Natural killer cell treated with Interleukin-12 subunit alpha and Interleukin-12 subunit beta and Interleukin-15 and Interleukin-18, amount 100 ng/mL, for 72 hours (primary cell): ENCODE measurements at places on chromosomes 2 and 18.

- DNase-seq = no peak
These were observed 46.2 kb upstream of the RPE start for GRCh38 chr2:209956271-209956670.

- DNase-seq = no peak
These were observed 105.5 kb downstream of the RNF144A start for GRCh38 chr2:7022492-7023385.

DNA sequence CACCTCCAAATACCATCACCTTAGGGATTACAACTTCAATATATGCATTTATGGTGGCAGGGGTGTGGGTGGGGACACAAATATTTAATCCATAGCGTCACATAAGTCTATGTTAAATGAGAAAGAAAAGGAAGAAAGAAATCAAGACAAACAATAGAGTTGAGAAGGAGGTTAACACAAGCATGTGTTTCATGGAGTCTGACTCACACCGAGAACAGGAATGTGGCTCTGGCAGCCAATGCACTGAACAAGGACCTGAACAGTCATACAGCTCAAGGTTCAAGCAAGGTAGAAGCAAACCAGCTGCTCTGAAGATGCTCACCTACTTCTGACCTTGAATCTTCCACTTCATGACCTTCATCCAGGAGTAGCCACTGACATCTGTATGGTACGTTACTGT lies 36.2 kb upstream of the LPIN1 start:
- no peak for DNase-seq

GRCh38 chr2:20303966-20304365 lies 46.7 kb downstream of the PUM2 start:
- no peak for DNase-seq

DNA sequence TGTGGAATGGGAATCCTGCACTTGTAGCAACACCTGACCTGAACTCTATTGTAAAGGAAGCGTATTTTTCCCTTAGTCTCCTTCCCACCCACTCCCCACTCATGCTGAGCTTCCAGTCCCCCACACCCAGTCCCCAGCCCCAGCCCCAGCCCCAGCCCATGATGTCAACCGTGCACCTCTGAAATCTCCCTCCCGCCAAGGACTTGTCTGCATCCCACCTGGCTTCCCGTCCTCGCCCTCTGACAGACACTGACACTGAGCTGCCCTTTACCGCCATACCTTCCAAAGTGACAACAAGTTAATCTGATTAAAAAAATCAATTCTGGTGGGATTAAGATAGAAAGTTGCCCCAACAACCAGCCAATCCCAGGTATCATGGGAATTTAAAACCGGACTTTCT lies 213.6 kb upstream of the CELF4 start:
- DNase-seq = no peak

DNA sequence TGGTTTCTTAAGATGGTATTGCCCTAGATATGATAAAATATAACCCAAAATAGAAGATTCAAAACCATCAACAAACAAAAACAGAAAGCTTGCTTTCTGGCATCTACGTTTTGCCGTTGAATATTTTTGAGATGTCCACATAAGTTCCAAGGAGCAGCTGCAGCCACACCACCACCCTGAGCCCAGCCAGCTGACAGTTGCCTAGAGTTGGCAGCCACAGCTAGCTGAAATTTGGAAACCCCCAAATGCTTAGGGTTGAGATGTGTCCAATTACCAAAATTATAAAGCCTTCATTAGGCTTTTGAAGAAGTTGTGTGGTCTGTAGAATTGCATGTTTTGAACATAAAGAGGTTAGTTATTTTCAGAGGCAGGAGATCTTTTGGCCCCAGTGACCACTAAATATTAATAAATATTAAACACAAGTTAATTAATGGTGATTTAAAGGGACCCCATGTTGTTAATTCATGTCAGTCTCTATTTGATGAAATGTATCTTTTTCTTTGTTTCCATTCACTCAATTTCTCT lies 118.1 kb upstream of the DTNA start:
- DNase-seq = no peak

DNA sequence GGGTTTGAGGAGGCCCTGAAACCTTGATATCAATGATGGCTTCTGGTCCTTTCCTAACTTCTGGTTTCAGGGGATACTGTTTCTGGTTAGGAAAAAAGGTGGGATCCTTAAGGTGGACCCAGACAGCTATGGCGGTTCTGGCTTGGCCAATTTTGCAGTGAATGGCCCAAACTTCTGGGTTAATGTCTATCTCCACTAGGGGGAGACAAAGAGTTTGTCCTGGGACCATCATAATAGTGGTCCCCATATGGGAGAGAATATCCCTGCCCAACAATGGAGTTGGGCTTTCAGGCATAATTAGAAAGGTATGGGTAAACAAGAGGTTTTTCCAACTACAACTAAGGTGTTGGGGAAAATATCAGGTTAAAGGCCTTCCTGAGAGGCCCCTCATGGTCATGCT lies 273.5 kb downstream of the CALCRL start:
- DNase-seq = no peak

- no peak for DNase-seq
These were observed 24.1 kb downstream of the ELP2 start for GRCh38 chr18:36153771-36154170.

- DNase-seq = no peak
These were observed 12.5 kb upstream of the PAX8 start for GRCh38 chr2:113291191-113291590.

- no peak for DNase-seq
These were observed 144.8 kb downstream of the LDLRAD4 start for GRCh38 chr18:13363359-13363758.

DNA sequence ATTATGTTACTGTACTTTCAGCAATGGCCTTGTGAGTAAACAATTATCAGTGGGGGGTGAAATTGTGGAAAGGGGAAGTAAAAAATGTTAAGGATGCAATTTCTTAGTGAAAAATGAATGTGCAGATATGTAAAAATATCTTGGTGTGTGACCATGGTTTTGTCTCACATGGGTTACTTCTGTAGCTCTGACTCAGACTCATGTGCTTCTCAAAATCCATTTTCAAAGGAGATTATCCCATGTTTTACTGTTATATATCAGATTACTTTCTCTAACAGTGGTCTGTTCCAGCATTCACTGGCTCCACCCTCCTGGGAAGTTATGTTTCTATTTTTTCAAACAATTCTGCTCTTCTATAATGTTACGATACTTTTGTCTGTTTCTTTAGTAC lies 298.2 kb upstream of the COL3A1 start:
- no peak for DNase-seq

DNA sequence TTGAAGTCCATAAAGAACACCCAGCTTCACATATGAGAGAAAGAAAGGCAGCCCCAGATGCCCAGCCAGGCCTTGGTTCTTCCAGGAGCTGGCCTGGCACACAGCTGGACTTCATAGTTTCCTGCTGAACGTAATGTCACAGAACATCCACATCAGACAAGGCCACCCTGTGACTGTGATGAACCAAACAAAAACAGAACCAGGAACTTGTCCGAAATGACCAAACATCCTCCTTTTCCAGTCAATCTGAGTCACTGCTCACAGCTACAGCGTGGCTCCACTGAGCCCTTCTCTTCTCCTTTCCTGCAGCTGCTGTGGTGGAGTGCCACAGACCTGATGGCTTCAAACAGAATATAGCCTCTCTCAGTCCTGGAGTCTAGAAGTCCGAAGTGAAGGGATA lies 45.4 kb upstream of the PAPOLG start:
- DNase-seq = no peak

GRCh38 chr18:56221195-56222065 lies 417.0 kb downstream of the TXNL1 start:
- DNase-seq = no peak

GRCh38 chr18:62848946-62849345 lies 133.6 kb downstream of the PHLPP1 start:
- DNase-seq = no peak

DNA sequence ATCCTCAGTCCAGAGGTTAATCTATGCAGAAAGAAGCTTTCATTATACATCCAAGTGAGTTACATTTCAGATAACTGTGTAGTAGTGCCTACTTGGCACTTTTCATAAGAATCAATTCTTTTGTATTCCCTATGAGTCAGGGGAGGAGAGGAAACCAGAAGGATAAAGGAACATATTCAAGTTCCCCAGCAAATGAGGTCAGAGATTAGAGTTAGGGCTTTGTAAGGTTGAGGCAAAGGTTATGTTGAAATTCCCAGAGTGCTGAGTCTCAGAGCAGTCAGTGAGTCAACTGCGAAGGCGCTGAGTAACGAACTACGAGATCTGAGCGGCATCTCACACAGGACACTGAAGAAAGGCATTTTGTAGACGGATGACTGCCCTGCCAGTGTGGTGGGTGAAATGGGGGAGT lies 25.1 kb upstream of the ME2 start:
- DNase-seq = no peak

GRCh38 chr2:149204686-149205085 lies 125.7 kb upstream of the LYPD6 start:
- DNase-seq = no peak

- DNase-seq = no peak
These were observed 623.1 kb downstream of the TSN start for GRCh38 chr2:122378521-122378920.

GRCh38 chr2:230411570-230412370 lies 4.2 kb upstream of the SP100 start:
- DNase-seq = peak; percentile 84

DNA sequence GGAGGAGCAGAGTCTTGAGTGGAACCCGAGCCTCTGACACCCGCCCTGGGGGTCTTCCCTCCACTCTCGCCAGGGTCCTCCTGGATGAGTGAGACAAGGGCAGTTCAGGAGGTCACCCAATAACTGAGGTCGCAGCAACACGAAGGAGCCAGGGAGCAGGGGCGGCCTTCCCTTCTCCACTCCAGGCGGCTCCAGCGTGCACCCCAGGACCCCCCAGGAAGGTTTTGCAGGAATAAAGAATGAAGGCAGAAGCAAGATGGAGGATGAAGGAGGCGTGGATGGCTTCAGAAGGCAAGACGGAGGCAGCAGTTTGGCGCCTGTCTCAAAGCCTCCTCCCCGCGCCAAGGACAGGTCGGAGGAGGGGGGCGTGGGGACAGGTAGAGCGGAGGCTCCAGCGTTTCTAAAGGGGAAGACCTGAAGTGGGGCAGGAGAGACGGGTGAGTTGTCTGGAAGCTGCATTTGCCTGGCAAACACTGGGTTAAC lies 579 bp upstream of the ITM2C start:
- DNase-seq = no peak

- no peak for DNase-seq
These were observed 168.2 kb downstream of the ICOS start for GRCh38 chr2:204104811-204105210.

DNA sequence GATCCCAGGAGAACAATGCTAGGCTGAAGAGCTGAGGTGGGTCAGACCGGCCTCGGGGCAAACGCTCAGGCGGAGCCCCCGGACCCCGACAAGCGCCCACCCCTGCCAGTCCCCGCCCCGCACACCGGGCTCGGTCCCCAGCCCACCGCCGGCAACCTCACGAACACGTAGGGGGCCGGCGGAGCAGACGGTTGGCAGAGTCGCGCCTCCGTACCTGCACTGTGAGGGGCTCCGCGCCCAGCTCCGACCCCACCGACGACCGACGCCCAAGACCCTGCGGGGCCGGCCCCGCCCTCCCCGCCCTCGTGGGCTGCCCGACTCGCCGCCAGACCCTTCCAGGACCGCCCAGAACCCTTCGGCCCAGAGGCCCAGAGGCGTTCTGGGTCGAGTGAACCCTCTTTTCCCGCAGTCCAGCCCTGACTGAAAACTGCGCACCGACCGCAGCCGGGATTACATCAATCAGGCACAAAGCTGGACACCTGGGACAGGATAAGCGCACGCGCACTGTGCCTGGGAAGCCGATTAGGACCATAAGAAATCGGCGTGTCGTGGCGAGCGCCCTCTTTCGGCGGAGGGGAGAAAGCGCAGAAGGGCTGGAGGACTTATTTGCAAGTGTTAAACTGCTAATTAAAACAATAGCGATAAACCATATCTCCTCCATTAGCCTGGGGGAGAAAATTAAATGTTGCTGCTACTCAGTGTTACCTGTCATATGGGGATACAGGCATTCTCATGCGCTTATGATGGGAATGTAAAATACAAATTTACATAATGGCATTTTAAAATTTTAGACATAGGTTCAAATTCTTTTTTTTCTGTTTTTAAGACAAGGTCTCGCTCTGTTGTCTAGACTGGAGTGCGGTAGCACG lies 11.7 kb upstream of the DCTN1 start:
- DNase-seq = peak; percentile 92

- DNase-seq = no peak
These were observed 366.9 kb upstream of the HNRNPA3 start for GRCh38 chr2:176845718-176846117.

GRCh38 chr2:67437114-67437513 lies 40.0 kb downstream of the ETAA1 start:
- DNase-seq = no peak

- DNase-seq = no peak
These were observed 70.9 kb downstream of the CHRNA1 start for GRCh38 chr2:174693344-174693743.

- DNase-seq = no peak
These were observed 113.1 kb upstream of the SRD5A2 start for GRCh38 chr2:31693882-31694281.

- DNase-seq = no peak
These were observed 62.3 kb downstream of the PSMG2 start for GRCh38 chr18:12765126-12765525.

DNA sequence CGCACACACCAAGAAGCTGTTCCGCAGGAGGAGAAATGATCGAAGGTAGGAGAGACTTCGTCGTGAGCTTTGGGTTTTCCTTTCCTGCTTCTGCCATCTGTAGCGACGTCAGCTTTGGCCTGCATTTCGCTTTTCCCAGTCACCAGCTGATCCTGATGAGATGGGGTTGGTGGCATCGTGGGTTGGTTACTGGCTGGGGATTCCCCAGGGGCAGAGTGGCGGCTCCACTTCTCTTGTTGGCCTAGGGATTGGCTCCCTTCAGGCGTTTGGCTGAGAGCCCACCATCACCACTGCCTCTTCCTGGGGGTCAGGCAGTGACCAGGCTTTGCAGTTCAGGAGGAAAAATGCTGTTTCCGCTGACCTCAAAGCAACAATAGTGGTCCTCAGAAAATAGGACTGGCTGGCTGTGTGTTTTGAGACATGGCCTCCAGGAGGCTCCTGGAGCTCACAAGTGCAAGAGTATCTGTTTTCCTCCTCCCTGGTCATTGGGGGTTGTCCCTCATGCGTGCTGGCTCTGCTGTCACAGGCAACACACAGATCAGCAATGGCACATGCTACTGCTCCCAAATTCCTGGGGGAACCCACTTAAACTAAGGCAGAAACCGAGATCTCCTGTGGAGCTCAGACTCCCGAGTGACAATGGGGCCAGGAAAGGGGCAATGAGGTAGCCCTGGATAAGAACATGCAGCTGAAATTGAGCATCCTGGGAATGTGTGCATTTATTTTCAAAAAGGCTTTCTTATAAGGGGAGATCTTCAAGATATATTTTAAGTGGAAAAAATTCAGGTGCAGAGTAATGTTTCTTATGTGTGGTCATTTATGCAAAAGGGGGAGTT lies 173.0 kb downstream of the CTIF start:
- DNase-seq = no peak

GRCh38 chr18:52596748-52597435 lies 256.9 kb downstream of the DCC start:
- no peak for DNase-seq

DNA sequence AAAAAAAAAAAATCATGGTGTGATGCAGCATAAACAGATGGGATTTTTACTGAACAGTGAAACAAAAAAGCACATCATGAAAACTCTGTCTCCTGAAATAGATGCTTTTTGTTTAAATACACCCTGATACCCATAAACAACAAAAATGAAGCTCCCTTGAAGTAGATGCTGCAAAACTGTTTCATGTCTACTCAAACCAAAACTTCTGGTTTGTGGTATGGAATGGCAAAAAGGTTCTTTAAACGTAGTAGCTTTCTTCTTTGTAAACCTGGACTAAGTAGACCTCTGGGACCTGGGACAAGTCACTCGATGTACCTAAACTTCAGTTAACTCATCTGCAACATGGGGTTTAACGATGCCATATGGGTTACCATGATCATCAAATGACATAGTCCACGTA lies 64.4 kb upstream of the RAPH1 start:
- DNase-seq = no peak
